ENCODE measurements at places on chromosomes 7 and 10.

GRCh38 chr7:39565538-39565937, 666 bp upstream of the YAE1 start:
- DNase-seq, result no peak

- DNase-seq, result no peak
These were observed 130.8 kb downstream of the CALN1 start for GRCh38 chr7:72281308-72281707.

GRCh38 chr7:1041551-1042491, 2.5 kb upstream of the GPR146 start:
- DNase-seq, result no peak

DNA sequence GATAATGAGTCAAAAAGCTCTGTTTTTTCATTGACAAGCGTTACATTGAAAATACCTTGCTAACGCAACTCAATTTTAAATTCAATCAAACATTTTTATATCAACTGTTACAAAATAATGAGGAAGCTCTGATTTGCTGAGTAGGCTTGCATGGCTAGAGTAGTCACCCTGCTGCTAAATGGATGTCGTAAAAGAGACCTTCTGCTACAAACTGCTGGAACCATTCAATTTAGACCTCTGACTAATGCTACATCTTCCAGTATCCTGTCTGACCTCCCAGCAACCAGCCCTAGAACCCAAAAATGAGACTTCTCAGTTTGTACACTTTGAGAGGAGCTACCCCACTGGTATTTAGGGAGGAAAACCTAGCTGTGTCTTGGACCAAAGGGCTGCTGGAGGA, 84.0 kb upstream of the ELMO1 start:
- no peak for DNase-seq

DNA sequence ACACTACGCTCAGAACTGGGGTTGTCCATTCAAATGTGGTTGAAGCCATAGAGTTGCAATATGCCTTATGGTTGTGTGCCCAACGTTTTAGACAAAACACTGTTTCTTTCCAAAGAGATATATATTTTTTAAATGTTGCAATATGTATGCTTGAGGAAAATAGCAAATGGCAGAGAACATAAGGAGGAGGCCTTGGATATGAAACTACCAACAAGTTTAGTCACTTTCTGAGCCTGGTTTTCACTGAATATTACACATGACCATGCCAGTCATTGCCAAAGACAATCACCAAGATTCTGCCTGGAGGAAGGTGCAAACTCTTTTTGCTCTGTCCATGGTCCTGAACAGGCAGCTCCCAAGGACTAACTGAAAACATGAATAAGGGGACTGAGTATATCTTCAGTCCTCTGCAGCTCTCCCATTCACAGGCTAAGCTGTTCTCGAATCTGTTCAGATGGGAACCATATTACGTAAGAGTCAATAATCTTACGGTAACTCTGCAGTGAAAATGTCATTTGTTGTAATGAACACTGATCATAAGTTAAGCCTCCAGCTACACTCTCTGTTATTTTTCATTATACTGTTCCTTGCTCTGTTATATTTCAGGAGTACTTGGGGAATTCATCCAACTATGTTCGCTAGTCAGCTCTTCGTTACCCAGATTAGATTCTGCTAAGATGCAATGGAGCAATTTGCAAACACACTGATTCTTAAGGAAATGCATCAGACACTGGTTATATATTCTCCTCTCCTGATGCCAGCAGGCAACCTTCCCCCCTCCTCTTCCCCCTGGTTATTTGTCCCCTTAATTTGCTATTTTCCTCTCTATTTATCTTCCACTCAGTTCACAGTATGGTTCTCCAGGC, 90.7 kb upstream of the C1QL3 start:
- no peak for DNase-seq

- no peak for DNase-seq
These were observed 14.9 kb upstream of the GATAD1 start for GRCh38 chr7:92432299-92432946.

- DNase-seq, result no peak
These were observed 1.2 kb downstream of the MCU start for GRCh38 chr10:72692994-72693781.

DNA sequence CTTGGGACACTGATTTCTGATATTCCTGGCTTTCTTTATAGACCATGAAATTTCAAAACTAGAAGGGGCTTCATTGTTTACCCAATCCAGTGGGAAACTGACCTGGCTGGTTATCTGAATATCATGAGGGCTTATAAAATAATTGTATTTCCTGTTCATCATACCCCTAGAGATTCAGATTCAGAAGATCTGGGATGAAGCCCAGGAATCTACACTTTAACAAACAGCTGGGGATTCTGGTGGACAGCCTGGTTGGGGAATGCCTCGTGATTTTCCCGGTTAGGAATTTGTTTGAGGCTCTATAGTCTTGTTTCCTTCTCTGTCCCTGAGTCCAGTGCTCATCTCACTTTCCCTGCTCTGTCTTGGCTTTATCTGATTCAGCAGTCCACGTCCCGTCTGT, 110.3 kb downstream of the ADRA2A start:
- DNase-seq, result no peak

GRCh38 chr10:31808258-31809218, 120.1 kb downstream of the ARHGAP12 start:
- DNase-seq, result no peak

DNA sequence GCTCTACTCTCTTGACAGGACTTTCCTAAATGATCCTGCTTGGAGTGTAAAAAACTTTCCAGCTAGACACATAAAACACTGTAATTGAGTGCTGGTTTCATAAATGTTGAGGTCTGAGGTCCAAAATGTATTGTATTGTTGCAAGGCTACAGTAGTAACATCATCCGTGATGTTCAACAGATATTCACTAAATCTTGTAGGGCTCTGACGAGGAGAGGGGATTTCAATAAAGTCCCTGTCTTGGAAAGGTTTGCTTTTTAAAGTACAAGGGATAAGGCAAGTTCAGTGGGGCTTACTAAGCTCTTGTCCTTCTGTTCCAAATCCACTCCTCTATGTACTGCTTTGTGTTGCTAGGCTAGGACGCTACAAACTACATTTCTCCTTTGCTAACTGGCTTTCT, 48.9 kb downstream of the FHIP2A start:
- DNase-seq, result no peak

DNA sequence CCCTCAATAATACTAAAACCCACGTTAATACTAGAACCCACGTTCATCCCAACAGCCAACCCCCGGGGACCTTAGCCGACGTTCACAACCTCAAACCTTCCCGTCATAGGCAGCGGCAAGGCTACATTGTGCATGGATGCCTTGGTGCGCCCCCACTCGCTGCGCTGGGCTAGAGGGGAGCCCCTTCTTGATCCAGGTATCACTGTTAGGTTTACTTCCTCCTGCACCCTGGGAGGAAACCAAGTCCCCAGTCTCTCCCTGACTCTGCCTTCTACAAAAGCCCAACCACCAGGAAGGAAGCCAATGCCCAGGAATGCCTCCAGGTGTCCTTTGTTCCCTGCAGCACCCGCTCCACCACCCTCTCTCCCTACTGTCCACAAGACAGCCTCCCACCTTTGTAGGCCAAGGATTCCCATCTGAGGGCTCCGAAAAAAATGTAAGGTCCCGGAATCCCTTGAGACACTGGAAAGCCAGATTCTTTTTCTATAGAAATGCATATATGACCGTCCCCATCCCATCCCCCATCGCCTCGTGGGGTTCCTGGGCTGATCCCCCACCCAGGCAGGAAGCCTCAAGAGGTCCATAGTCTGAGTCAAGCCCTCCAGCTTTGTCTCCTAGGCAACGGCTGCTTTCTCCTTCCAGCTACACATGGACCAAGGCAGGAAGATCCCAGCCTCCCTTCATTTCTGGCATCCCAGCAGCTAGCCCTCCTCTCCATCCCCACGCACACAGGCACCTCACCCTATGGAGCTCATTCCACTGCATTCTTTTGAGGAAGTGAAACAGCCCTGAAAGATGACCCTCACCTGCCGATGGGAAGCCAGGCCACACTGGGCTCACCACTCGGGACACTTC, 25.2 kb downstream of the CTBP2 start:
- DNase-seq, result no peak

GRCh38 chr7:83976302-83976701, 218.3 kb downstream of the SEMA3A start:
- no peak for DNase-seq

GRCh38 chr10:43136432-43136831, 1.8 kb upstream of the CSGALNACT2 start:
- no peak for DNase-seq

- DNase-seq, result no peak
These were observed 79.3 kb downstream of the INSYN2A start for GRCh38 chr10:127117125-127117524.

- no peak for DNase-seq
These were observed 3.9 kb downstream of the ADAM12 start for GRCh38 chr10:126384269-126384873.

- no peak for DNase-seq
These were observed 522 bp downstream of the CCL24 start for GRCh38 chr7:75813084-75813483.

DNA sequence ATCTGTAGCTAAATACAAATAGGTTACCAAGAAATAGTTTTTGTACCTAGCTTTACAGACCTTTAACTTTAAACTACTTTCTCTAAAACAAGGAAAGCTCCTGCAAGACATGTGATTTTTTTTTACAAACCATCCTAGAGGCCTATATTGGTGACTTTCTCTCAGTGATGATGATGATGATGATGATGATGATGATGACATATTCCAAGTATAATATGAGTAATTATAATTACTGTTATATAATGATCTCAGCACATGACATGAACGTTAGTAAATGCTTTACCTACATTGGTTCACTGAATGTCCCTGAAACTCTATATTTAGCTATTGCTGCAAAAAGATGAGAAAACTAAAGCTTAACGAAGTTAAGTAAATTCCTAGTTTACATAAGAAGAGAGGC, 107.9 kb upstream of the LRGUK start:
- no peak for DNase-seq

DNA sequence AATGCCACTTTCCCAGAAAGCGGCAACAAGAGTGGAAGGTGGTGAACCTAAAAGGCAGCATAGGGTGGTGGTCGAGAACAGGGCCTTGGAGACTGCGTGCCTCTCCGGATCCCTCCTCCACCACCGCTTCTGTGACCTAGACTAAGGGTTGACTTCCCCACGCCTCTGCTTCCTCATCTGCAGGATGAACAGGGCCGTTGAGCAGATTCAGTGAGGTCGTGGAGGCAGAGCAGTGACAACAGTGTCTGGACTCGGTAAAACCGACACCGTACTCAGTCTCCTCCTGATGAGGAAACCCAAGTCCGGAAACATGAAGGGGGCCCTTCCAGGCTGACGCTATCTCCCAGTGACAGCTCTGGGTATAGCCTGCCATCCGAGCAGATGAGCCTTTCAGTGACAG, 162.6 kb downstream of the CELF2 start:
- DNase-seq, result peak; percentile 64

DNA sequence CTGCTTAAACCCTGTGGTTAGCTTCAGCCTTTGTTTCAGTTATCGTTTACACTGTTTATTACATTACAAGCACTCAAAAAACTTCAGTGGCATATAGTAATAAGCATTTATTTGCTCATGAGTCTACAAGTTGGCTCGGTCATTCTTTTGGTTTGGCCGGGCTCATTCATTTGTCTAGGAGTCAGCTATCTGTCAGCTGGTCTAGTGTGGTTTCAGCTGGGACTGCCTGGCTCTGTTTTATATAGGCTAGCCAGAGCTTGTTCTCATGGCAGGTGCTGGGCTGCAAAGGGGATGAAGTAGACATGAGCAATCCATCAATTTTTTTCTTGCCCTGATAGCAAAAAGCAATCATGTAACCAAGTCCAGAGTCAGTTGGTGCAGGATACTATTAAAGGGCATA, 103.6 kb downstream of the MKLN1 start:
- no peak for DNase-seq

- DNase-seq, result no peak
These were observed 359.7 kb downstream of the CRPPA start for GRCh38 chr7:16061630-16062029.

DNA sequence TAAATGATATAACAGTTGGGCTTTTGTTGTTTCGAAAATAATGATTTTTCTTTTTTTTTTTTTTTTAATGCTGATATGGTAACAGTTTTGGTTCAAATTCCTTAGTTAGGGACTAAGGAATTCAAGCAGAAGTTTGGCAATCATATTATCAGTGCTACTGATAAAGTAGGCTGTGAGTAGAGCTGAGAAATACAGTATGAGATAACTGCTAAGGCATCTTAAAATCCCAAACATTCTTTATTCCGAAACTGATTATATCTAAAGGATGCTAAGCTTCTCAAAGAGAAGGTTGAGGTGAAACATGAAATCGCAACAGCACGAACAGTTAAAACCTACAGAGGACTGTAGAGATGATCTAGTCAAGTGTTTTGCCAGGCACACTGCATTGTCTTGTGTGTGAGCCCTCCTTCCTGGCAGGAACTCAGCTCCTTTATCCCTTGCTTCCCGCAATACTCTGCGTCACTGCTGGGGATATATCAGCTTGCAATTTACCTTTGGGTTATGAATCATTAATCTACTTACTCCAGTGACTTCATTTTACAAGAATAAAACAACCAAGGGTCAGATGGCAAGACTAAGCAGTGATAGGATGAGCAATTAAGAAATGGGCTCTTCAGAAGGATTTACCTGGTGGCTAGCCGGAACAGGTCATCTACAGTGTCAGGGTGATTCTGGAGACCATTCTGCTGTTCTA, 36.7 kb downstream of the IRF5 start:
- no peak for DNase-seq

GRCh38 chr10:929960-930624, 1.4 kb downstream of the LARP4B start:
- no peak for DNase-seq

DNA sequence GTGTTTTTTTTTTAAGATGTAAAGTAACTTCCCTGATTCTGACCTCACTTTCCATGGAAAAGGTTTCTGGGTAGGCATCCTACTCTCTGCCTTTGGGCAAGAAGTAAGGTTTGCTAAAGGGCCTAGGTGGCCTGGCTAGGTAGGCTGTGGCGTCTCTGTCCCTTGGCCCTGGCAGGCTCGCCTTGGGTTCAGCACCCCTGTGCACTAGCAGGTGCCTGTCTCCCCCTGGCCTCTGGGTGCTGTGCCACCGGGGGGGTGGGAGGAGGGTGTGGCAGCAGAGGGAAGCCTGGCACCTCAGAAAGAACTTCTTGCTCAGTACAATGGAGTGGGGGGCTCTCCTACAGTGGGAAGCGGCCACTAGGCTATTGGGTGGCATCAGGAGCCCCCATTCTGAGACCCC, 14.0 kb downstream of the TECPR1 start:
- no peak for DNase-seq

GRCh38 chr10:21020545-21020944, 123.4 kb upstream of the NEBL start:
- DNase-seq, result peak; percentile 7

GRCh38 chr10:53808677-53809372, 992.2 kb downstream of the PCDH15 start:
- DNase-seq, result no peak

DNA sequence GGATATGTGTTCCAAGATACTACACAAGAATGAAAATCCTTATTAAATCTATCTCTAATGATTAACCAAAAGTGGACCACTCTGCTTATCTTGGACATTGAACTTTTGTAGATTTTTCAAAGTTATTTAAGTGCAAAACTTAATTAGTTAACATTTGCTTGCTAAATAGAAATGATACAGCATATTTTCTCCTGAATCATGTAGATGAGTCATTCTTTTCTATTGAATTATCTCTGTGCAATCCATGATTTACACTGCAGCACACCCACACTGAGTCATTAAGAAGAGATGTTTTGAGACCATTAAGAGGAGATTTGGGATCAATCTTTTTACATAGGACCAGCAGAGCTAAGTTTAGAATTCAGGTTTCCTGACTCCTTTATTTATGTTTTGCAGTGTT, 6.6 kb upstream of the ABCC2 start:
- DNase-seq, result no peak
